Stimulated activated CD8-positive, alpha-beta memory T cell treated with anti-CD3 and anti-CD28 coated beads, Interleukin-15, amount 100 ng/mL, for 1 hour (primary cell): ENCODE measurements at places on chromosomes 2 and 18.

GRCh38 chr18:78722929-78723710 is 256.5 kb upstream of the SALL3 start:
- DNase-seq, result no peak

DNA sequence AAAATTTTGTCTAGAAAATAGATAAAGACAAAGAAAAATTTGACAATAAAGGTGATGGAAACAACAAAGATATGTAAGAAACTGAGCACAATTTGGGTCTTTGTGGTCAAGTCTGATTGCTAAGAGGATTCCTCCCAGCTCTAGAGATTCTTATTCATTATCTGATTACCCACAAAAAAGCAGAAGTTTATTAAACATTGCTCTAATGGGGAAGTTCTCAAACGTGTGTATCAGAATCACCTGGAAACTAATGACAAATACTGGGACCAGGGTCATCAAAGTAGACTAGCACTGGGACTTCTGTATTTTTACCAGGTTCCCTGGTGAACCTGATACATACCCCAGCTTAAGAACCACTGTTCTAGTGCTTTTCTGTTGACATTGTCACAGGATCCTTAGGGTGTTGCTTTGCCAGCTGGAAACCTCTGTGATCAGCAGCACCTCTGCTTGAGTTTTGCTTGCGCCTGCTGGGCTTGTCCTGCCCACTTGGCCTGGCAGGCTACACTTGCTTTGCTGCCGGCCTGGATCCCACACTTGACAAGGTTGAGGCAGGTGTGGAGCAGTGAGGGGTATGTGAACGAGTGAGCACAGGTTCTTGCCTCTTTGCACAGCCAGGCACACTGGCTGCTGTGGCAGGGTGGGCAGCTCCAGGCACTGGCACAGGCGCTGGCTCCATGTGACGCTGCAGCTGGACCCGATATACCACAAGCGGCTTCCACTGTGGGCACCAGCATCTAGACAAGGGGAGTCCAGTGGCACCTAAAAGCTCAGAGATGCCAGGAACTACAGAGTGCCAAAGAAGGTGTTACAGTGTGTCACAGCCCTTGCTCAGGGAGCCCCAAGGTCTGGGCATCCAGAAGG is 6.2 kb upstream of the GORASP2 start:
- DNase-seq, result no peak

GRCh38 chr18:79458131-79458838 is 62.6 kb downstream of the NFATC1 start:
- DNase-seq, result no peak

DNA sequence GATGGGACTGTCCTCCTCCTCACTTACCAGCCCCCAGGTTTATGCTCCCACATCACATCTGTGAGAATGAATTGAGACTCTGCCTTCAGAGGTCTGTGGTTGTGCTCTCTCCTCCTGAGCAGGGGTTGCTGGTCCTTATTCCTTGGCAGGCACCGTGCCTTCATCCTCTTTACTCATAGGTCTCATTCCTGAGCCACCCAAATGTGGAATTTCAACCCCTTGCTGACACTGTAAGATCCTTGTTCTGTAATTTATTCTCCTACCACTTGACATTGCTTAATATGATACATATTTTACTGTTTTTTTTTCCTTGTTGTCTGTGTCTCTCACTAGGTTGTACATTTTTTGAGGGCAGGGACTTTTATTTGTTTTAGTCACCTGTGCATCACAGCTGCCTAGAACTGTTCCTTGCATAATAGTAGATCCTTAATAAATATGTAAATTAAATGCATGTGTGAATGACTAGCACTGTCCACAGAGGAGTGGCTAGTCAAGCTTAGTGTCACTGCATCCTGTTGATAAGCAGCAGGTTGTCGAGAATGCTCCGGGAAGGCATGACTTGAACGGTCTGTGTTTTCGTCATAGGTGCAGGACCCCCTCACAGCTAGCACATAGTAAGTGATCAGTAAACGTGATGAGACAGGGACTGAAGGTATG is 180.6 kb downstream of the ZNF407 start:
- DNase-seq, result no peak

- no peak for DNase-seq
Observed at GRCh38 chr2:211133766-211134165, 577.4 kb downstream of the CPS1 start.
